ENCODE measurements at places on chromosomes 7 and 10.
A peak's percentile ranks its signal among the peaks of the same experiment; 100 is the strongest.

DNA sequence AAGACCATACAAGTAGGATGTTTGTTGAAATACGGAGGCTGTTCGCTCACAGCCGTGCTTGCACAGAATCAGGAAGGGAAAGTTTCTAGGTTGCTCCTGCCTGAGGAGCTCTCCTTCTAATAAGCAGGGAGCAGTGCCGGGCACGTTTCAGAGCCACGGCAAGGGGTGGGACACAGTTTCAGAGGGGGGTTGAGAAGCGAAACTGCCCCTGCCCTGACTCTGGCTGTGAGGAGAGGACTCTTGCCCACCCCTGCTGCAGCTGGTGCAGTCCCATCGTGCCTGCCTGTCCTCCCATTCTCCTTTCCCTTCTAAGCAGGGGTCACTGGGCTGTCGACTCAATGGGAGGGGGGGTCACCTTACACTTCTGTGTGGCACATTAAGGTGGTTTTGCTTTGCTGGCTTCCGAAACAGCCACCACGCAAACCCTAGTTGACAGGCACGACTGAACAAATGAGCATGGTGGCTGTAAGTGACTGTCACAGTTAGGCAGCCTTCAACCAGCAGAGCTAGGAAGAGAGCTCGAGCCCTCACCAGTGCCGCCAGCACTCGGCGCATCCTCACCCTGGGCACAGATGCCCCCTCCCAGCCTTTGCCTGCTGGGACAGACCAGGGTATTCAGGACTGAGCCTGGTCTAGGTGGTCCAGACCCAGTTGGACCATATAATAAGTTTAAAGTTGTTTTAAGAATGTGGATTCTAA is 37.5 kb downstream of the ZNF467 start:
- no peak for DNase-seq

- no peak for DNase-seq
Measured at GRCh38 chr7:29385214-29385814, 178.3 kb upstream of the PRR15 start.

GRCh38 chr7:39592586-39592985 is 26.4 kb downstream of the YAE1 start:
- no peak for DNase-seq

GRCh38 chr7:149196705-149197171 is 1.4 kb downstream of the ZNF282 start:
- no peak for DNase-seq

GRCh38 chr7:40298421-40298820 is 163.6 kb downstream of the SUGCT start:
- no peak for DNase-seq

DNA sequence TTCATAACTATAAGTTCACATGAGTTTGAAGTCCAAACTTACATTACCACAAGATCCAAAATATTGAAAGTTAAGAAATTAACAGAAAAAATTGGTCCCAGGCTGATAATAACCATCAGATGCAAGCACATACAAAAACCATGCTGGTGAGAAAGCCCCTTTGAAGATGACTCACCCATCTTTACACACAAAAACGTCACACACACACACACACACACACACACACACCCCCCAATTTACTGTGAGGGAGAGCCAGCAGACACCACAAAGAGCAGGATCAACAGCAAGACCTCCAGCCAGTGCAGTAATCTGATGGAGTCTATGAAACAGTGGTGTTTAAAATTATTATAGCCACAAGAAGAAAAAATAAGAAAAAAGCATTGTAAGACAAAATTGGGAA is 50.1 kb upstream of the DRGX start:
- no peak for DNase-seq

DNA sequence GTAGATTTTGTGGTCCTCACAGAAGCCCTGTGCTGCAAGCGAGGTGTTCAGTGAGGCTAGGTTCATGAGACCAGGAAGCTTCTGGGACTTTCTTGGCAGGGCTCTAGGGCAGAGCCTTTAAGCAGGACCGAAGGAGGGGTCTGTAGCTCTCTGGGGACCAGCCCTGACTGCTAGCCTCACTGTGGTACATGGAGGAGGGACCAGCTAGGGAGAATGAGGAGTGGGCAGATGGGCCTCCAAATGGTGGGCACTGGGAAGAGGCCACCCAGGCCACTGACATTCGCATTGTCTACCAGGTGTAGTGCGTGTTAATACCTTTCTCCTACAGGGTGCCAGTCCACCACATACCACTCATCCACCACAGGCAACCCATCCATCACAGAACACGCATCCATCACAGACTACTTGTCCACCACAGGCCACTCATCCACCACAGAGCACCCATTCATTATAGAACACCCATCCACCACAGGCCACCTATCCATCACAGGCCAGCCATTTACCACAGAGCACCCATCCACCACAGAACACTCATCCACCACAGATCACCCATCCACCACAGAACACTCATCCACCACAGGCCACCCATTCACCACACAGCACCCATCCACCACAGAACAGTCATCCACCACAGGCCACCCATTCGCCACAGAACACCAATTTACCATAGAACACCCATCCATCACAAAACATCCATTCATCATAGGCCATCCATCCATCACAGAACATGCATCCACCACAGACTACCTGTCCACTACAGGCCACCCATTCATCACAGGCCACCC is 31.6 kb upstream of the ZNF488 start:
- DNase-seq, result no peak

DNA sequence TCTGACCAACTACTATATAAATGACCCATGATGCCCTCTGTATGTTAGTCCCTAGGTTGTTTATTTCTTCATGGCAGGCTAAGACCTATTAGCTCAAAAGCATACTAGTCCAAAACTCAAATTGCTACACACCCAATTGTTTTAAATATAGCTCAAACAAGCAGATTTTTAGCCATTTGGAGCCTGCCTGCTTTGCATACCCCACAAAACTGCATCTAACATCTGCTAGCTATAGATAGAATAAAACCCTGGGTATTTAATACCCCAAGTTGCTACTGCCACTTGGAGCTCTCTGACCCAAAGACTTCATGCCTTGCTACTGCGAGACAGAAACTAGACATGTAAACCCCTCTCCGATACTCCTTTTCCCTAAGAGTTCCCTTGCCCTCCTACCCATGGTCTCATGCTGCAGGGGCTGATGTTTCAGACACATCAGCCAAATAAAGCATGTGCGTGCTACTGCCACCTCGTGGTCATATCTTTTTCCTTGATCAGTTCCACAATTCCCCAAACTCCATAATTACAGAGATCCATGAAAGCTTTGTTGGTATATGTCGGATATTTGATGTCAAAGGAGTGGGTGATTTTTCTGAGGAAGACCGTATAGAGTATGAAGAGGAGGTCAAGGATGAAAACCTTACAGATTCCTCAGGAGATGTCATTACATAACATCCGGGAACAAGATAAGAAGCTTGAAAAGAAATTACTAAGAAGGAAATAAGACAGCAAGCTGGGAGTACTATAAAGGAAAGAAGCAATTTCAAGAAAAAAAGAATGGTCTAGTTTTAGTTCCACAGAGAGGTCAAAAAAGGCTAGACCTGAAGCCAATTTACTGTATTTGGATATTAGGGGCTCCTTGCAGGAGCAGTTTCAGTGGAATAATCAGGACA is 386.6 kb downstream of the SH2D4B start:
- DNase-seq, result peak; percentile 22

GRCh38 chr7:30733691-30734090 is 18.2 kb upstream of the INMT start:
- DNase-seq, result no peak

GRCh38 chr7:139596626-139597025 is 73.1 kb downstream of the CLEC2L start:
- DNase-seq, result no peak

GRCh38 chr10:116001262-116001857 is 271.6 kb downstream of the GFRA1 start:
- DNase-seq, result no peak

DNA sequence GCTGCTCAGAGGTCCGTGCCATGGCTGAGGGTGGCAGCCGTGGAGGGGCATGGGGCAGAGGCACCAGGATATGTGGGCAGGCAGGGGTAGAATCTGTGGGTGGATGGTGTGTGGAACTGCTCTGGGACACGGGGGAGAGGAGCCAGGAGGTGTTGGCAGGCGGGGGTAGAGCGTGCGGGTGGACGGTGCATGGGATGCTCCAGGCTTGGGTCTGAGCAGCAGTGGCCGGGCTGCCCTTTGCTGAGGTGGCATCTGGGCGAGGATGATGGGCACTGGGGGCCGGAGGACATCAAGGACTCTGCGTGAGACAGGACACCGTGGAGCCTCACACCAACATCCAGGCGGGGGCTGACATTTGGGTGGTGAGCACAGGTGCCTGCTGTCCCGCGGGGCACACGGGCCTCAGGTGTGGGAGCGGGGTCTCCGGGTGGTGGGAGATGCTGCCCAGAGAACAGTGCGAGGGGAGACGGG is 46.2 kb downstream of the JAKMIP3 start:
- DNase-seq, result no peak

DNA sequence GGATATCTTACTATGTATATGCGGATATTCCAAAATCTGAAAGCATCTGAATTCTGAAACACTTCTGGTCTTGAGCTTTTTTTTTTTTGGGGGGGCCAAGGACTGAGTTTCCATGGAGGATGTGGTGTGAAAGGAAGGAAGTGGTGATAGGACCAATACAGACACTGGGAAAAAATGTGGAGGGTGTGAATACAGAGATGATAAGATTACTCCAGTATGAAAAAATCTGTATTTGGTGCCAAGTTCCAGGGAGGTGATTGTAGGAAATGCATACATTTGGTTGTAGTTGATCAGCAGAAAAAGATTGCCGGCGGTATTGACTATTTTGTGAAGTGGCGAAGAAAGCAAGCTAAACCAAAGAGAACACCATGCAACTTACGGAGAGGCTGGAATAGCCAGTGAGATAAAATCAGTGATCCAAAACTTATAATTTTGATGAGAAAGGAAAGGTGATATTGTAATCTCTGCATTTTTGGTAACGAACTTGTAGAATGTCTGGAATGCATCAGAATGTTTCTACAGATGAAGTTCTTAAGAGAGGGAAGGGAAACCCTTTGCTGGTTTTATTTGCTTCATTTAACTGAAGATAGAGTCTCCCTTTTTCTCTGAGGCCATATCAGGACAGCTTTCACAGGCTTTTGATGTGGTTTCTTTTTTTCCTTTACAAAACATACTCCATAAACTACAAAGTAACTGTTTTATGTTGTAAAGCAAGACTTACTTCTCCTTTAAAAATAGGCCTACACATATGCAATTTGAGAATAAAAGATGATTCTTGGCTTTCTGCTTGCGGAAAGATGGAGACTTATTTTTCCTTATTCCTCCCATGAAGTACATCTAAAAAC is 6.0 kb downstream of the WDR37 start:
- DNase-seq, result no peak

DNA sequence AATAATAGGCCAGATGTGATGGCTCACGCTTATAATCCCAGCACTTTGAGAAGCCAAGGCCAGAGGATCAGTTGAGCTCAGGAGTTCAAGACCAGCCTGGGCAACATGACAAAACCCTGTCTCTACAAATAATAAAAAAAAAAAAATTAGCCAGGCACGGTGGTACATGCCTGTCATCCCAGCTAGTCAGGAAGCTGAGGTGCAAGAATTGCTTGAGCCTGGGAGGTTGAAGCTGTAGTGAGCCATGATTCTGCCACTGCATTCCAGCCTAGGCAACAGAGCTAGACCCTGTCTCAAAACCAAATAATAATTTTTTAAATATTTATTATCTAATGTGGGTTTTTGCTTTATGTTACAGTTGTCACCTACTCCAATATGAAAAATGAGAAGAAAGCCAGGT is 178.9 kb downstream of the ADK start:
- DNase-seq, result no peak

GRCh38 chr7:102140952-102141370 is 145.7 kb upstream of the SH2B2 start:
- no peak for DNase-seq

DNA sequence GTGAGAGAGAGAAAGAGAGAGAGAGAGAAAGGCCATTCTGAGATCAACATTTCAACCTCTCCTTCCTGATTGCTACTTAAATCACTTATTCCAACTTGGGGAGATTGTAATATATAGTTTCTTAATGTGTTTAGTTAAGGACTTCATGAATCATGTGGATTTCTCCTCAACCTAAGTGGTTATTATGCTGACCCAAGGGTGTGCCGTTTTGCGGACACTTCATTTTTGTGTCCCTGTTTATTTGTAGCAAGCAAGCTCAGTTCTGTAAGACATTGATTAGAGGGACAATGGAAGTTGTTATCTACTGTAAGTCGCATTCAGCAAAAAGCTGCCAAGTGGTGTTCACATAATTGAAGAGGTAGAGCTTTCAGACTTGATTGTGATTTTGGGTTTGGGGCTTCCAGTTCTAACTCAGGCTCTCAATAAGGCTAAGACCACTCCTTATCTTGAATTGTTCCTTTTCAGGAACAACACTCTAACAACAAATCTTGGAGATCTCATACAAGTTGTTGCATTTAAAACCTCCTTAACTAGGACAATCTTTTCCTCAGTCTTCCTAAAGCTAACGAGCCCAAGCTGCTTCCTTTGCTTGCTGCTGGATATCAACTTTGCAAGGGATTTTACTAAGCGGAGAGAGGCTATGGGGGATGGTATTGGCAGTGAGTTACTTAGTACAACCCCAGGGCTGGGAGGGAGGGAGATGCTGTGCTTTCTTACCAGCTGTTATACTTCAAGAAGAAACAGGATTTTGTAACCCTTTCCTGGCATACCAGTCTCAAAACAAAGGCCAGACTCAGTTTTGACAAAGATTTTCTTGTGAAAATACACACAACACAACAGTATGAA is 19.8 kb upstream of the COL1A2 start:
- DNase-seq, result no peak

GRCh38 chr10:61951144-61951483 is 49.6 kb downstream of the ARID5B start:
- no peak for DNase-seq

GRCh38 chr10:30974773-30975415 is 56.8 kb downstream of the ZNF438 start:
- no peak for DNase-seq

- no peak for DNase-seq
Measured at GRCh38 chr7:11709196-11709595, 122.8 kb downstream of the THSD7A start.

DNA sequence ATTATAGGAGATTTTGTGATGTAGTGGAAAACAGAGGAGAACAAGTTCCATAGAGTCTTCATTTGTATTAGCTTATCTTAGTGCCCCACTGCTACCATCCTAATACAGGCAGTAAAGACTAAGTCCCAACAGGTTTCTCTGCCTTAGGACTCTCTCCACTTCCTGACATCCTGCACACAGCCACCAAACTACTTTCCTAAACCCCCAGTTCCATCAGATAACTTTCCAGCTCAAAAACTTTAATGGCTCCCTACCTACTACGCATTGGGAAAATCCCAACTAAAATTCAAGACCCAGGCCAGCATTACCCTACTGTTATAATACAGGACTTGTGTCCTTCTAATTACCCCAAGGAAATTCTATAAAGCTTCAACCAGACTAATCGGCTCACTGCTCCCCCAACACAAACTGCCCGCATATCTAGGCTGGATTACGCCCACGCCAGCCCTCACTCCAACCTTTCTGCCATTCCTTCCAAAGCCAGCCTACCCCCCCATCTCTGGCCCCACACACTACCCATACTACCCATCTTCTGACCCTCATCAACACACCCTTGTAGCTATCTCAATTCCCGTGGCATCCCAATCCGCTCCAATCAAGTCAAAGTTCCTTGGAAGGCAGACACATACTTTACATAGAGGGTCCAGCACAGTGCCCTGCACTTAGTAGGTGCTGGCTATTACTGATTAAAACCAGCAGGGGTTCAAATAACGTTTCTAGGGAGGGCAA is 1.4 kb downstream of the IDE start:
- no peak for DNase-seq

All from NCI-H1105 (cell line).